ENCODE measurements at places on chromosomes 2 and 18.
A peak's percentile ranks its signal among the peaks of the same experiment; 100 is the strongest.

GRCh38 chr18:31646332-31647126 lies 37.9 kb downstream of the B4GALT6 start:
- DNase-seq, result no peak

- no peak for DNase-seq
Observed at GRCh38 chr2:237092920-237093781, 7.5 kb downstream of the COPS8 start.

GRCh38 chr2:122019724-122020123 lies 264.3 kb downstream of the TSN start:
- no peak for DNase-seq

DNA sequence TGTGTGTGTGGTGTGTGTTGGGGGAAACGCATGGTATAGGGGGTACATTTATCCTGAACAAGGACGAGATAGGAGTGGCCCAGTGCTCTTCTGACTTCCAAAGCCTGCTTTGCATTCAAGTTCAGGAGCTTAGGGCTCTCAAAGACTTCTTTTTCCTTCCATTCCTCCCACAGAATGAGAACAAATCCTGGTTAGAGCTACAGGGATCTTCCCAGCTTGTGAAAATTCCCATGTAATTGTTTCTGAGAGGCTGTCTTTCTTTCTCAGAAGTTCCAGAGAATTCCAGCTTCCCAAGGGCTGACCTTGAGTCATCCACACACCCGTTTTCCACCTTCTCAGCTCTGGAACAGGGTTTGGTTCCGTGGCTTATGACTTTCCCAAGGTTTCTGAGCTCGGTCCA lies 38.9 kb downstream of the FASTKD2 start:
- no peak for DNase-seq

GRCh38 chr2:143205106-143205764 lies 76.0 kb downstream of the ARHGAP15 start:
- DNase-seq, result no peak

- no peak for DNase-seq
Observed at GRCh38 chr2:228023619-228024018, 152.2 kb downstream of the DAW1 start.

DNA sequence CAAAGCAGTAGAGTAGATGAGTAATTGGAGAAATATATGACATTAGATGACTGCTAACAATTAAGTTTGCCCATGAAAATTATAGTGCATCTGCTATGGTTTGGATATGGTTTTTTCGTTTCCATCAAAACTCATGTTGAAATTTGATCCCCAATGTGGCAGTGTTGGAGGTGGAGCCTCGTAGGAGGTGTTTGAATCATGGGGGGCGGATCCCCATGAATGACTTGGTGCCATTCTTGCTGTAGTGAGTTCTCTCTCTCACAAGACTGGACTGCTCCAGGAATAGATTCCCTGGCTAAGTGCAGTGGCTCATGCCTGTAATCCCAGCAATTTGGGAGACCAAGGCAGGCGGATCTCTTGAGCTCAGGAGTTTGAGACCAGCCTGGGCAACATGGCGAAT lies 9.7 kb upstream of the CUL3 start:
- DNase-seq, result no peak

- DNase-seq, result no peak
Observed at GRCh38 chr18:48396561-48396960, 12.6 kb downstream of the ZBTB7C start.

- peak; percentile 9 for DNase-seq
Observed at GRCh38 chr2:73112026-73112912, 479 bp downstream of the RAB11FIP5 start.

- DNase-seq, result no peak
Observed at GRCh38 chr2:96815326-96816126, 542 bp upstream of the CNNM3 start.

- no peak for DNase-seq
Observed at GRCh38 chr2:144374163-144374661, 145.7 kb downstream of the ZEB2 start.

- DNase-seq, result no peak
Observed at GRCh38 chr2:36351736-36352349, 3.7 kb upstream of the CRIM1 start.

- no peak for DNase-seq
Observed at GRCh38 chr18:23648940-23649607, 13.6 kb downstream of the ANKRD29 start.

- DNase-seq, result no peak
Observed at GRCh38 chr2:108565778-108566375, 31.6 kb downstream of the LIMS1 start.

DNA sequence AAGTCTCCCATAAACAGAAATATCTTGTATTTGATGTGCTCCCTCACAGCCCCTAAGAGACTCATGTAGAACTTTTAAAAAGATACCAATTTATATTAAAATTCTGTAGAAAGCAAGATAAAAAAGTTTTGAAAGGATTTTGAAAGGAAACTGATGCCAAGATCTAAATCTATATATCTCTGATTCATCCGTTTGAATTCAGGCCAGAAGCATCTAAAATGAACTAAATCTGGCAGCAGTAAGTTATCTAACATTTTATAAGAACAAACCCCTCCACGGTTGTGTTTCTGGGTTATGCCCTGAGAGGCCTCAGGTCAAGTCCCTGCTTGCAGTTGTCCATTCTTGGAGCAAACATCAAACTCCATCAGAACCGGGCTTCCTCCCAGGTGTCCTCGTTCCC lies 165.8 kb downstream of the FBXO15 start:
- DNase-seq, result no peak

DNA sequence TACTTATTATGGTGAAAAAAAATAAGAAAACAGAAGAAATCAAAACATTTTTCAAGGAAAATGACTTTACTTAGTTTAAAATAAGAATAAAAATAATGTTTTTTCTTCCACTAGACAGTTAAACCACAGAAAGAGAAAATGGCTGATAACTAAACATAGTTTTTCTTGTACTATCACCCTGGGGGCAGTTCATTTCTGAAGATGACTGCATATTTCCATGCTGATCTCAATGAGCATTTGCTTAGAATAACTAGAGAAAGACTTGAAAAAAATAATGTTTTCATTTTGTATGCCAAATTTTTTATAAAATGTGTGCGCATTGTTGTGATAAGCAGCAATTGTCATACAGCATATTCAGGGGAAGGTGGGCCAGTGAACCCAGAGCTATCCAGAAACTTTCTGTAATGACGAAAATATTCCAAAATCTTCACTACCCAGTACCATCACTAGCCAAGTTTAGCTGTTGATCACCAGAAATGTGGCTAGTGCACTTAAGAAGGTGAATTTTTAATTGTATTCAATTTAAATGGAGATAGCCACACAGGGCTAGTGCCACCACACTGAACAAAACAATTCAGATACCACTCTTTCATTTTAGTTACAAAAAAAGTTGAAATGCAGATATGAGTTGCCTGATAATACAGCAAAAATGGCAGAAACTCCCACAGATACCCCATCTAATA lies 513.4 kb upstream of the NETO1 start:
- no peak for DNase-seq

DNA sequence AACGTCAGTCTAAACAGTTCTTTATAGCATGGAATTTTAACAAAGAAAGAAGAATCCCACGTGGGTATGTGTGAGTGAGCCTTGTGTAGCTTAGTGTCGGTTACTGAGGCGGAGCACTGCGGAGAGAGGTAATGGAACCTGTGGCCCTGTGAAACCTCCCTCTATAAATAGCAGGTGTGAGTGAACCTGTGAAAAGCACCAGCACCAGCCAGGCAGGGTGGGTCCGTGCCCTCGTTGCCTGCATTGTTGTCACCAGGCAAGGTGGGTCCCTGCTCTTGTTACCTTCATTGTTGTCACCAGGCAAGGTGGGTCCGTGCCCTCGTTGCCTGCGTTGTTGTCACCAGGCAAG lies 4.7 kb downstream of the CTDP1 start:
- DNase-seq, result peak; percentile 22

DNA sequence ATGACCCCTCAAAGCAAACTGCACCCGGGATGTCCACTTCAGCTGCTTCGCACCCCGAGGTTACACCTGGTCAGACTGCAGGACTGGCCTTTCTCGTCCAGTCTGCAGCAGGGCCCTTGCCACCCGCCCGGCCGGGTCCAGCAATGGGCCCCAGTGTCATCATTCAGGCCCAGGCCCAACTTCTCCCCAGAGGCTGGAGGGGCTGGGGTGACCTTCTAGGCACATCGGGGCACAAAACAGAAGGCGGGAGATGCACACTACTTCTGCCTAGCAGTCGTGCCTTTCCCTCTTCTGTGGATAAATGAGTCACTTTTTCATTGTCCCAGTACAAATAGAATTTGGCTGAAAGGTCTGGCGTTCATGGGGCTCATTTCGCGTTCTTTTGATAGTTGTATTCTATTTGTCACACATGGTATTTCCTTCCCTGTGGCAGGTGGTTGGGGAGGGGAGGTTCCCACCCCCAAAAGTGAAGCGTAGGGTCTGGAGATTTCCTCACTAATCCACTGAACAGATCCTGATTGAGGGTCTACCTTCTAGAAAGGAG lies 56.9 kb upstream of the ID2 start:
- no peak for DNase-seq

- DNase-seq, result peak; percentile 60
Observed at GRCh38 chr18:61893971-61894750, 1.4 kb upstream of the RNF152 start.

DNA sequence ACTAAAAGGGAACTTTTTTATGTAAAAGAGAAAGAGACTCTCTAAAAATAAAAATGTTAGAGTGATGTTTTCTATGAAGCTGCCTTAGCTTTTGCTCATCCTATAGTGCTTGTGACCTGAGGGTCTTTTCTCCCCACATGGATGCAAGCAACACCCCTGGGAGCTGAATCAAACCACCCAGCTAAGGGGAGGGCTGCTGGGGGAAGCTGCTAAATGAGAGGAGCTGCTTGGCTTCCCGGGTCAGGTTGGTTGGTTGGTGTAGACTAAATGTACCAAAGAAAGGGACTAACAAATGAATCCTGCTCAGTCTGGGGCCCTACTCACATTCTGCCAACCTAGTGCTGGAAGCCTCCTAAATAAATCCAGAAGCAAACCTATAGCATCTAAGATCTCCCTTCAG lies 35.0 kb downstream of the AFF3 start:
- DNase-seq, result no peak

DNA sequence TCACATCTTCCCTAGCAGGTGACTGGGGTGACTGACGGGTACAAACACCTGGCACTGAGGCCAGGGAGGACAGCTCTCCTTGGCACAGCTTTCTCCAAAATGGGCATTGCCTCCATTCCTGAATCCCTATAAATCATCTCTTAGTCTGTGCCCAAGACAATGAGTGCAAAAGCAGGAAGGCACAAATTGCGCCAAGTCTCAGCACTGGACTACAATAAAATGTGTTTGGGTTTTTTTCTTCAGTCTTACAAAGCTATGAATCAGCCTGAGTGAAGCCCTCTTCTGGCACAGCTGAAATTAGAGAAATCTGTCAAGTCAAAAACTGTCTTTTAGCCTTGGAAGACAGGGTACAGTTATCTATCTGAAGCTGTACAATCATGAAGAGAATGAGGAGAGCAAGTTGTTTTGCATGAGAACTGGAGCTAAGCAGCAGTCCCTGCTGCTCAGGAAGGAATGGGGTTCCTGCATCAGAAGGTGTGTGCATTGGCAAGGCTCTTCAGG lies 90.8 kb downstream of the EPB41L3 start:
- no peak for DNase-seq

DNA sequence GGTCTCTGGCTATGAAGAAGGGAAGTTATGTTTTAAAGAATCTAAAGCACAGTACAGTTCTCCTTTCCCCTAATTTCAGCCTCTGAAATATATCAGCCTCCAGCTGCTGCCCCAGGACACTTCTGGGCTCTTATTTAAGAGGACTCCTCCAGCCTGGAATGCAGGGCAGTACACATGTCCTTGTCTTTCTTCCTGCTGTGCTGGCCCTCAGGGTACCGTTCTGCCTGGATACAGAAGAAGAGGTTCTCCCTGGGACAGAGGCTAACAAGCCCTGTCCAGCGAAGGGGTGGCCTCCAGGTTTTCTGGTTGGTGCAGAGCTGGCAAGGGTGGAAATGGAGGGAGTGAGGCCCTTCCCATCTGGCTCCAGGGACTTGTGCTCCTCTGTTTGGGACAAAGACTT lies 22.1 kb downstream of the MLPH start:
- no peak for DNase-seq

DNA sequence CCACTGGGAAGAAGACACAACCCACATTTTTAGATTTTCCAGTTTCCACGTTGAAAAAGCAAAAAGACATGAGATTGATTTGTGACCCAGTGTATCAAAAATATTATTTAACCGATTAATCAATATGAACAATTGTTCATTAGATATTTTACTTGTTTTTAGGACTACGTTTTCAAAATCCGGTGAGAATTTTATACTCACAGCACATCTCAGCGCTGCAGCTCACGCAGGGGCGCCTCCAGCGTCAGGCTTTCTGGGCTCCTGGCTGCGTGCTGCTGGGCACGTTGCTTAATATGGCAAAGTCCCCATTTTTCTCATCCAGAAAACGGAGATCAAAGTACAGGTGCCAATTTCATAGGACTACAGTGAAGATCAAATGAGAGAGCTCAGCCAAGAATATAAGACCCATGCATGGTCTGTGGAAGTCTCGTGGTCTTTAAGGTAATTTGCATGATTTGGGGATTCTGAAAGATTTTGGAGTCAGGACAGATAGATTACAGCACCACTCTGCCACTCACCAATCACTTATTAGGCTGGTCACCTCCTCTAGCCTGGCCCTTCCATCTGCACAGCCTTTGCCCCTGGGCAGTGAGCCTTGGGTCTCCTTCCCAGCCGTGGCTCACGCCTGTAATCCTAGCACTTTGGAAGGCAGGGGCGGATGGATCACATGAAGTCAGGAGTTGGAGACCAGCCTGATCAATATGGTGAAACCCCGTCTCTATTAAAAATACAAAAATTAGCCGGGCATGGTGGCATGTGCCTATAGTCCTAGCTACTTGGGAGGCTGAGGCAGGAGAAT lies 36.2 kb downstream of the PTPN18 start:
- DNase-seq, result no peak

GRCh38 chr2:179049203-179049545 lies 763 bp downstream of the CCDC141 start:
- DNase-seq, result no peak

DNA sequence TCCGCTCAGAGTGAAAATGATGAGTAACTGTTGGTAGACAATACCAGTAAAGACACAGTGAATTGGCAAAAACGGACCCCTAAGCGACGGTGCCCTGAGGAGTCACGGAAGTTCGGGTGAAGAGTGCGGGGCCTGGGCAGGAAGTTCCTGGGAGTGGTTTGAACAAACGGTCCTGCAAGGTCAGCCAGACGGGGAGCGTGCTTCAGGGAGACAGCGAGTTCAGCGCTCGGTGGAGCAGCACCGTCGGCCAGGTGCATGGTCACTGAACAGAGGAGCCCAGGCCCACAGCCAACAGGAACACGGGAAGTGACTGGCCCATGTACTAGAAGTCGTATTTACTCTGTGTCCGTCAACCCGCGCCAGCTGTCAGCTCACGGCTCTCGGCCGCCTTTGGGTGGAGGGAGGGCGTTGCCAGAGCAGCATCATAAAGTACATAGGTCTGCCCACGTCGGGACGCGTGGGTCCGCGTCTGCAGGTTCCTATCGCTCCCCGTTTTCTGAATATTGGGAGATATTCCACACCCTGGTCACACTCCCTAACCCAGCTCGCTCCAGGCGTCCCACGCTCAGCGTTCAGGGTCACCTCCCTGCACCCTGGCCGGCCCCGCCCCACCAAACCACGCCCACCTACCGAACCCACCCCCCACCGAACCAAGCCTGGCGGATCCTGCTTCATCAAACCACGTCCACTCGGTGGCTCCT lies 75.6 kb upstream of the UXS1 start:
- DNase-seq, result peak; percentile 14

- DNase-seq, result no peak
Observed at GRCh38 chr2:42046819-42047487, 868 bp upstream of the PKDCC start.

- DNase-seq, result peak; percentile 77
Observed at GRCh38 chr2:98649135-98649991, 41.0 kb downstream of the UNC50 start.

- DNase-seq, result no peak
Observed at GRCh38 chr18:35415511-35416073, 38.5 kb upstream of the ZNF396 start.

Data from stimulated activated CD8-positive, alpha-beta memory T cell treated with anti-CD3 and anti-CD28 coated beads, Interleukin-7, amount 100 ng/mL, for 4 hours (primary cell).